ENCODE measurements at places on chromosomes 4 and X. TPM values are rescaled to one million over a fixed set of nuclear protein-coding genes. Genes with fewer than 3 reads are reported as not detected.
A peak's percentile ranks its signal among the peaks of the same experiment; 100 is the strongest.

ZNF732 gene
- total RNA-seq, result 1.1 TPM

DNA sequence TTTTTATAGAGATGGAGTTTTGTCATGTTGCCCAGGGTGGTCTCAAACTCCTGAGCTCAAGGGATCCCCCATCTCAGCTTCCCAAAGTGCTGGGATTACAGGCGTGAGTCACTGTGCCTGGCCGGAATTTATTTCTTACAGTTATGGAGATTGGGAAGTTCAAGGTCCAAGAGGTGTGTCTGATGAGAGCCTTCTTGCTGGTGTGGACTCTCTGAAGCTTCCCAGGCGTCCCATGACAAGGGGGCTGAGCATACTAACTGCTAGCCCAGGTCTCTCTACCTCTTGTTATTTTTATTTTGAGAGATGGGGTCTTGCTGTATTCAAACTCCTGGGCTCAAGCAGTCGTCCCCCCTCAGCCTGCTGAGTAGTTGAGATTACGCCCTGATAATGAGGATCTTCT lies 2.9 kb upstream of the NSD2 start:
- H3K4me3 ChIP-seq, result no peak overlapping the region
- no peak for DNase-seq
- peaks cover 17% of the 10 kb centered on the region for H3K4me1 ChIP-seq
- H3K27ac ChIP-seq, result no peak overlapping the region

DNA sequence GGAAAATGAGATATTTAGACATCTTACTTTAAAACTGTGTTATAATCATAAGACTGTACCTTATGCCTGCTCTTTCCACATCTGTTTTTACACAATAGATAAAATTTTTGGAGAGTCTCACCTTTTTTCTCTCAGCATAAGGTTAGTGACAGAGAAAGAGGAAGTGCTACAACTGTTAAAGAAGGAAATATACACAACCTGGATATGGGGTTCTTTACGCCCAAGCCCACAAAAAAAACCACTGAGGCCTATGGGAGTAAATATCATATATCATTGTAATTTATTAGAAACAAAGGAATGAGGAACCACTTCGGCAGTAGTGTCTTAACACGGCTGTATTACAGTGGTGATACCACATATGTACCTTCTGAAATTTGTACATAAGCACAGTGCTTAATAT lies 265.9 kb upstream of the GK2 start:
- H3K4me3 ChIP-seq, result no peak overlapping the region
- DNase-seq, result no peak
- H3K27ac ChIP-seq, result no peak overlapping the region
- peaks cover 1% of the 10 kb centered on the region for H3K36me3 ChIP-seq

GRCh38 chrX:10121787-10122186 lies 35.0 kb upstream of the CLCN4 start:
- peaks cover 15% of the 10 kb centered on the region for H3K36me3 ChIP-seq
- H3K4me1 ChIP-seq, result peaks cover 25% of the 10 kb centered on the region
- no peaks in the 10 kb centered on the region for H3K27me3 ChIP-seq
- H3K4me3 ChIP-seq, result no peak overlapping the region
- no peak for DNase-seq

- no peaks in the 10 kb centered on the region for H3K27me3 ChIP-seq
- no peak overlapping the region for H3K4me3 ChIP-seq
- H3K36me3 ChIP-seq, result peaks cover 23% of the 10 kb centered on the region
- no peak for DNase-seq
- H3K4me1 ChIP-seq, result peaks cover 18% of the 10 kb centered on the region
Measured at GRCh38 chr4:147927377-147928137, 195.7 kb downstream of the ARHGAP10 start.

DNA sequence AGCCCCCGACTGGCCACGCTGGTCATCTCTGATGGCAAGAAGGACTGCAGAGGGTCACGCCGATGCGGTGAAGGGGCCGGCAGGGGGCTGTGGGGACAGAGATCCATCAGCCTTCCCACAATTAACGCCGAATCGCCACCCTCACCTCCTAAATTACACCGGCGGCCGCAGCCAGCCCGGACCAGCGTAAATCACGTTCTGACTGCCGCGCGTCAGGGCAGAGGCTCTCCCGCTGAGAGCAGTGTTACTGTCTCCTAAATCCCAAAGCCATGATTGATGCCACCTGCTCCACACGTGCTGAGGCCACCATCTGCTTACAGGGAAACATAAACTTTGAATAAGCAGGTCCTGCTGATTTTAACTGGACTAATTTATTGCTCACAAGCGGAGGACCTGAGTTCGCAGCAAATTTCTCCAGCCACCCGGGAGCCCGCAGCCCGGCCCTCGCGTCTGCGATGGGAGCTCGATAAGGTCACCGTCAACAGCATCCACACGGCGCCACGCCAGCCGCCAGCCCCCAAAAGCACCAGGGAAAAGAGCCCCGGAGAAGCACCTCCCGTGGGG lies 127.3 kb upstream of the NKX1-1 start:
- H3K27me3 ChIP-seq, result peaks cover 40% of the 10 kb centered on the region
- no peaks in the 10 kb centered on the region for H3K36me3 ChIP-seq
- H3K4me1 ChIP-seq, result no peaks in the 10 kb centered on the region
- no peak overlapping the region for H3K4me3 ChIP-seq
- peak; percentile 75 for DNase-seq
- H3K27ac ChIP-seq, result no peak overlapping the region

DNA sequence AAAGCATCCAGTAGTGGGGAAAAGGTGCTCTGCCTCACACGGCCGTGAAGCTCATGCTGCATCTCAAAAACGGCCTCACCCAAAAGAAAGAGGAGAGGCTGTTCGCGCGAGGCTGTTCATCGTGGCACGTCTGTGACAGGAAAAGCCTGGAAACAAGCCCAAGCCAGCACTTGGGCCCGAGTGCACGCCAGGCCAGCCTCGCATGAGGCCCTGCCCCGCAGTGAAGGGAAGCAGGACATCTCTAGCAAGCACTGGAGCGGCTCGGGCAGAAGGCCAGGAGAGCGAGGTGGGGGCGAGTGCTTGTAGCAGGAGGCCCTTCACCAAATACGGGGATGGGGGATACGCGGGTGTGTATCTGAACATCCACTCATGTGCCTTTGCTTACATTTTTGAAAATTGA lies 39.9 kb upstream of the MXD4 start:
- no peak overlapping the region for H3K27ac ChIP-seq
- H3K4me1 ChIP-seq, result no peaks in the 10 kb centered on the region
- DNase-seq, result no peak
- peaks cover 10% of the 10 kb centered on the region for H3K27me3 ChIP-seq
- no peak overlapping the region for H3K4me3 ChIP-seq

DNA sequence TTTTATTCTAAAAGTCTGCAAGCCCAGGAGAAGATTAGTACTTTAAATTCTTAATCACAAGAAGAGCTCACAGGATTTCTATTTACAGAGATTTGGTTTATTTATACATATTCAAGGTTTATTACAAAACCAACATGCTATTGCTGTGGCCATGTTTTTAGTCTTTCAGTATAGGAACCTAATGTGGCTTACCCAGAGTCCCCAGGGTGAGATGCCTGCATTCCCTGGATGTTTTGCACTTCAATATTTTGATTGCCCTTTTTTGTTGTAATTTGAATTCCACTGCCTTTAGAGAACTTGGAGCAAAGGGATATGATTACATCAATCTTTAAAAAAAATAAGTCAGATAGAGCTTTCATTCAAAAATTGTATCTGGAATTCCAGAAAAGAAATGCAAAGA lies 146.0 kb upstream of the FRMPD4 start:
- H3K27me3 ChIP-seq, result no peaks in the 10 kb centered on the region
- H3K36me3 ChIP-seq, result peaks cover 3% of the 10 kb centered on the region
- DNase-seq, result no peak
- peaks cover 9% of the 10 kb centered on the region for H3K4me1 ChIP-seq
